MM.1S (cell line): ENCODE measurements at places on chromosomes 7 and 10.

DNA sequence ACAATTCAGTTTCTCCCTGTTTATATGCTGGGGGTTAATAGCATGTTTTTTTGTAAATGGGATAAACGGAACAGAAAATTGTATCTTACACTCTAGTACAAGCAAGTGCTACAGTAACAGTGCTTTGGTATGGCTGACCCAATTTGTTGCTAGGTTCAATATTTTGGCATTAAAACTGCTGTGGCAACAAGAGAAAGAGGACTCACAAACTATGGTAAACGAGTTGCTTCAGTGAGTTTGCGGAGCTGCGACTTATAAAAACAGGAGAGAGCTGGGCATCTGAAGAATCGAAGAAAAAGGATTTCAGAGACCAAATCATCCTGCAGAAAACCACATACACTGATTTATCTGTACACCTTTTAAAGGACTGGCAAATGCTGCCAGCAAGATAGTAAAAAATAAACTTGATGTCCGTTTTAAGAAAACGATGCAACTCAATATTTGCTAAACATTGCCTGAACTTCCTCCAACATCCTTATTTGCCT, 2.2 kb downstream of the GLUD1 start:
- no peak for DNase-seq

DNA sequence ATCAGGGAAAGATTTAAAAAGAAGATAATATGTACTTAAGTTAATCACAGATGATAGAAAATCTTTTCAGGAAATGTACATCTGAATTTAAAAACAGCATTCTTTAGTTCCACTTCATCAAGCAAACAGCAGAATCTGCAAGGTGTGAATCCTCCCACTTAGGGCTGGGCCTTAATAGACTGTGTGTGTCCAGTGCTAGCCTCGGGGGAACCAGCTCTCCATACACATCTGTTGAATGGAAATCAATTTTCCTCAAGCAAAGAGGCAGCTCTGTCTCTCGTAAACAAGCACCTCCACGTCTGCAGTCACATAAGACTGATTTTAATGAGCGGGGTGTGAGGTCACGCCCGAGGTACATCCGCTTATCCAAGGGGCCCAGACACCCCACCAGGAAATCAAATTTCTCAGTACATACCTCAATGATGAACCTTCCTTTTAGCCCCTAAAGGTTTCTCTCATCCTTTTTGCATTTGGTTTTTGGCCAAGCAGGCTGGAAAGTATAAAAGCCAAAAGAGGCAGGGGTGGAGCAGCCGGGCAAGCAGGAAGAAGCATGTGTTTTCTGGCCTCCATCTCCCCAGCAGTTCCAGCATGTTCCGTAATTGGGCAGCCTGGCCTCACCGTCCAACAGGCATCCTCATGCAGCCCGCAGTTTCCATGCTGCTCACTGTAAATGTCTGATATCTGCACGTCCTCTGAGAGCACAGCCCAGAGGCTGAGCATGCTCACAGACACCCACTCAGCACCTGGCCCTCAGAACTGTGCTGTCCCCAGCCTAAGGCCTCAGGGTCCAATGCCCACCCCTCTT, 131.3 kb downstream of the GLI3 start:
- no peak for DNase-seq

DNA sequence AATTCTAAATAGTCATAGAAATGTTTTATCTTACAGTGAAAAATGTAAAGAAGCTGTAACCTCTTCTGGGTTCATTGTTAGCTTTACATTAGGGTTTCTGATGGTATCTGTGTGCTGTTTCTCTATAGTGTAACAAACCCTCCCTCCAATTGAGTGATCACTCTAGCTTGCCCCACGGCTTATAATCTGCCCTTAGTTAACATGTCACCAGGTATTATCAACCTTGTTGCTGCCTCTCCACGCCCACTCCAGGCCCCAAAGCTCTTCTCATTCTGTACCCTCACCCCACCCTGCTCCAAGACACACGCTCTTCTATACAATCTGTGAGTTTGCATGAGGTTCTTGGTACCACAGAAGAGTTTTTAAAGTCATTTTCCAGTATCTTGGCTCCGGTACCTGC, 139.4 kb downstream of the ARID5B start:
- DNase-seq, result no peak

GRCh38 chr7:29780346-29780745, 26.0 kb upstream of the WIPF3 start:
- DNase-seq, result no peak

DNA sequence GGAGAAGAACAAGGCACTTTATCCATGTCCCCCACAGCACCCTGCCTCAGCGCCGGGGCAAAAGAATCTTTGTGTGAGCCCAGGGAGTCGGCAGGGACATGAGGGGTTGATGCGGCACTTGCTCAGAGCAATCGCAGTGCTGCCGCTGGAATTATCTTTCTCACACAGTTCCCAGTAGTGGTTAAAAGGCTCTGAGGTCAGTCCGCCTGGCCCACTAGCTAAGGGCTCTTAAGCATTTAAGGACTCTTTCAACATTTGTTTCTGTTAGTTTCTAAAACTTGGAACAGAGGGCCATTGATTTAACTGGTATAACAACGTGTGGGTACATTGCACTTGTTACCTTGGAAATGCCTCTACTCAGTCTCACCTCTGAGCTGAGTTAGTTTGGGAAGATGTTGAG, 208.0 kb upstream of the C7orf33 start:
- DNase-seq, result no peak

DNA sequence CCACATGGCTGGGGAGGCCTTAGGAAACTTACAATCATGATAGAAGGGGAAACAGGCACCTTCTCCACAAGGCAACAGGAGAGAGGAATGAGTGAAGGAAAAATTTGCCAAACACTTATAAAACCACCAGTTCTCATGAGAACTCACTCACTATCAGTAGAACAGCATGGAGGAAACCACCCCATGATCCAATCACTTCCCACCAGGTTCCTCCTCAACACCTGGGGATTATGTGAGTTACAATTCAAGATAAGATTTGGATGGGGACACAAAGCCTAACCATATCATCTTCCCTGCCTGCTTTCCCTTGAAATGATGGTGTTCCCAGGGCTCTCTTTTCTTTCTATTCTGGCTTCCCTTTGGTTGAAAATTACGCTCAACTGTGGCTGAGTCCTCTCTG, 262.7 kb upstream of the HABP2 start:
- no peak for DNase-seq

GRCh38 chr10:69663369-69663947, 33.4 kb downstream of the FAM241B start:
- no peak for DNase-seq

DNA sequence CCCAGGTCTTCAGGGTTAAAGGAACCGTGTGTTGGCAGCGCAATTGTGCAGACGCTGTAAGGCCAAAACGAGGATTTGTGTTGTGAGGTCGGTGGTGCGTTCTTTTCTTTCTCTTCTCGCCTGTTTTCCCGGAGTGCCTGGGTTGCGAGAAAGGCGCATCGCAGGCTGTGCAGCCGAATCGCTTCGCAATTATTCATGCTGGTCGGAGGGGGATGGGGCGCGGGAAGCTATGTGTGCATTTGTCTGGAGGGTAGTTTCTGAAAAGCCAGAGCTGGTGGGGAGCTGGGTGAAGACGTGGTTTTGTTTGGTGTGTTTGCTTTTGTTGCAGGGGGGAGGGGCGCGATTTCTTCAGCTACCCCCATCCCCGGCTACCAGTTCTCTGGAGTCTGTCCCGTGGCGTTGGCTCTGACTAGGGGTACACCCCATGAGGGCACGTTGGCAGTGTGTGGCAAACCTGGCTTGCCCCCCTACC, 2.1 kb downstream of the MXI1 start:
- DNase-seq, result peak; percentile 77

GRCh38 chr10:47047577-47048525, 136.6 kb downstream of the PTPN20 start:
- peak; percentile 63 for DNase-seq

DNA sequence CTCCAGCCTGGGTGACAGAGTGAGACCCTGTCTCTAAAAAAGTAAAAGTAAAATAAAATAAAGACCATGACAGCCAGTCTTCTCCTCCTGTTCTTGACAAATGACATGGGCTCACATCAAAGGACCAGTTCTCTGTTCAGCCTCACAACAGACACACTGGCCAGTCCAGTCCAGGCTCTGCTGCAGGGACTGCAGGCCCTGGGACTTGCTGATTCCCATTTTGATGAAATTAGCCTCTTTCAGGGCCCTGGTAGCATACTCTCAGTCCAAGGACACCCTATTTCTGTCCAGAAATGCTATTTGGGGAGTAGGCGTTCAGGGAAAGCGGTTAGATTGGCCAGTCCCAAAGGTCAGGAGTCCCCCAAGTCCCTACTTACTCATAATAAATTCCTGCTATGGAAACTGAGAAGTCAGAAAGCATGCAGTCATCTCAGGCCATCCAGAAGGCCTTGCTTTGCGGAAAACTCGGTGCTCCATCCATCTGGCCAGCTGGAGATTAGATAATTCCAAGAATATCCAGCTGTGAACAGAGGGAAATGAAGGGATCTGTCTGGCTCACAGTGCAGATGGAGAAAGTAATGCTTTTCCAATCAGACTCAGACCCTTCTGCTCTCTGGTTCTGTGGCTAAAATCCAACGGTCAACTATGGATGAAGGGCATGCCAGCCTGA, 74.4 kb downstream of the RAB11FIP2 start:
- no peak for DNase-seq

- DNase-seq, result no peak
These were observed 27.5 kb upstream of the CCNY start for GRCh38 chr10:35308809-35309208.

DNA sequence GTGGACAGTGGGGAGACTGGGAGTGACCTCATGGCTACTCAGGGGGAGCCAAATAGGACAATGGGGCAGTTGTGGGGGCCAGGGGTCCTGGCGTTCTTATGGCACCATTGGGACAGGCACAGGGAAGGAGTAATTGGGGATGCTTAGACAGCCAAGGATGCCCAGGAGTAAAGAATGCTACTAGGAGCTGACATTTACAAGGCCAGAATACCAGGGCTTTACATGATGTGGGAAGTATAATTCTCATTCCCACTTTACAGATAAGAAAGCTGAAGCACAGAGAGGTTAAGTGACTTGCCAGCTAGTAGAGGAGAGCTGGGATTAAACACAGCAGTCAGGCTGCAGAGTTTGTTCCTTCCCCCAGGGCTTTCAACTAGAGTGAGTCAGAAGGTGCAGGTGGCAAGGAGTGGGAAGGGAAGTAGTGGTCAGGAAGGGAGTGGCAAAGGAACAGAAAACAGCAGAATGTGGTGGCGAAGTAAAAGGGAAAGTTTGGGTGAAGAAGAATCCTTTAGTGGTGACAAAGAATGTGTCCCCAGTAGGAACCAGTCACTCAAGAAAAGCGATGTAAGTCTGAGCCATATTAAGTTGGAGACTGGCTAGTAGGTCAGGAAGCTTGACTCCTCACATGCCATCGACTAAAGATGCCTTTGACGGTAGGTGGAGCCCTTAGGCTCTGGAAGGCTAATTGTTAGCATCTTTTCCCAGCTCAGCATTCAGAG, 32.8 kb downstream of the CPVL start:
- DNase-seq, result peak; percentile 82

DNA sequence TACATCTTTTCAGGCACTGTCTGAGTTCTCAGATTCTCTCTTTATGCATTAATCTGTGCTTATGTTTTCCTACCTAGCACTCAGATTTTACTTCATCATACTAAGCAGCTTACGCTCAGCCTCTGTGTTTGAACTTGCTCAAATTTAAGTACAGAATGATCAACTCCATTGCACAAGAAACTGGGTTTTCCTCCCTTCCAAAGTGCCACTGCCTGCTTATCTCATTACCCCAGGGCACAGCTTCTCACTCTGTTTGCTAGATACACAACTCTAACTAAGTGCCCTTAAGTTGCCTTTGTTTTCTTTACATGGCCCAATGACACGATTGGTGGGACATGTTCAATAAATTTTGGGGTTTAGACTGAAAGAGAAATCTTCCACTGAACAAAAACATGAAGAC, 267.7 kb downstream of the GFRA1 start:
- DNase-seq, result no peak

- DNase-seq, result no peak
These were observed 485.1 kb upstream of the KLF6 start for GRCh38 chr10:4270116-4270515.

- DNase-seq, result no peak
These were observed 28.7 kb downstream of the MALRD1 start for GRCh38 chr10:19077276-19077675.

DNA sequence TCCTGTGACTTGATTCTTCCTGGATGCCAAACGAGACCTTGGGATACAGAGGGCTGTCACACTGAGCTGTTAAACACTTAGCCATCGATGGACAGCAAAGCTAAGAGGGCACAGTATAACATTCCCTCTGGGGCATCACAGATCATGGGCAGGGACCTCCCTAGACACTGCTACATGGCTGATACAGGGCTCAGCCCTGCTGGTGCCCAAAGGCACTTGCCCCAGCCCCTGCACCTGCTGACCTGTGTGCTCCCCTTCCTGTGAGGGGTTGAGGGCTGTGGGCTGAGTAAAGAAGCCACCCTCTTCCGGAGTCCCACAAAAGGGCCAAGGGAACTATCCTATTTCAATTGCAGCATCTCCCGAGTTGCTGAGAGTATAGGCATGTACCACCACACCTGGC, 337.9 kb downstream of the EXOC4 start:
- DNase-seq, result no peak

GRCh38 chr7:826230-826917, 5.9 kb upstream of the SUN1 start:
- no peak for DNase-seq

- DNase-seq, result no peak
These were observed 382.5 kb upstream of the KIAA1217 start for GRCh38 chr10:23826421-23826820.

GRCh38 chr7:39547336-39547735, 18.9 kb upstream of the YAE1 start:
- DNase-seq, result no peak

DNA sequence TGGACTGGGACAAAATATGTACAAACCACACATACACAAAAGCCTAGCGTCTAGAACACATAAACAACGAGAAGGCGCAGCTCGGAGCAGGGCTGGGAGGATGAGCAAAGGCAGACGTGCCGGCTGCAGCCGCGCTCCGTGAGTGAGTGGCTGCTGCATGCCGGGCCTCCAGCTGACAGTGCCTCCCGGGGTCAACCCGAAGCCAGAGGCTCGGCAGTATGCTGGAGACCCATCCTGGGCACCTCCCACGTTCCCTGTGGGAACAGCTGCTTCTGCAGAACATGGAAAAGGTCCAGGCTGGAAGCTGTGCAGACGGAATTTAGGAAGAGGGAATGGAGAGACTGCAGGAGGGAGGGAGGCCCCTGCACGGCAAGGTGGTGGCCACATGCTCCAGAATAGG, 3.6 kb upstream of the GPR146 start:
- no peak for DNase-seq

- DNase-seq, result no peak
These were observed 7.0 kb upstream of the PTPRE start for GRCh38 chr10:127899766-127900387.

- no peak for DNase-seq
These were observed 242.5 kb downstream of the ELMO1 start for GRCh38 chr7:37206192-37206591.

GRCh38 chr10:107450056-107450455, 285.6 kb upstream of the SORCS1 start:
- no peak for DNase-seq

- no peak for DNase-seq
These were observed 11.6 kb upstream of the AQP1 start for GRCh38 chr7:30900053-30900452.

- DNase-seq, result peak; percentile 100
These were observed 203.6 kb upstream of the MKLN1 start for GRCh38 chr7:131124001-131124629.

- no peak for DNase-seq
These were observed 1.2 kb downstream of the BMI1 start for GRCh38 chr10:22321924-22322640.
